ENCODE measurements at places on chromosomes 13 and 19. TPM values are rescaled to one million over a fixed set of nuclear protein-coding genes. Genes with fewer than 3 reads are reported as not detected.

Gene TUBGCP3
- 33.9 TPM for total RNA-seq

Gene LMTK3
- total RNA-seq, result 7.1 TPM

DNA sequence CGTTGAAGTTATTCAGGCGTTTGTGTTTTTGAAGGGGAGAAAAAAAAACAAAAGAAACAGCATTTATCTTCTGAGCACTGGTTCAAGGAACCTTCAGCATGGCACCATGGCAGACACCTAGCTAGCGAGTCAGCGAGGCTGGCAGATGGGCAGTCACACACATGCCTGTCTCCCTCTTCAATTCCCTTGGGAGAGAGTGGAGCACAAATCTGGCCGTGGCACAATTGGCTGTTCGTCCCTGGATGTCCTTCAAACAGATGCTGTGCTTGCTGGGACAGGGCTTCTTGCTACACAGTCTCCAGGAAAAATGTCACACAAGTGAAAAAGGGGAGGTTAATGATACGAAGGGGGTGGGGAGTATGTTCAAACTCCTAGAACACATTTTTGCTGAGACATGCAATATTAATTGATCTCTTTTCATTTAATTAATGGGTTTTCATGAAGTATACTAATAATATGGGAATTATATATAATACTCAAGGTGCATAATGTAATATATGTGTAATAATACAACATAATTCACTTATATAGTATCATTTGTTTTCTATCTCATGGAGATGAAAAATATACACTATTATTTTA lies 1674.5 kb upstream of the SLC10A2 start:
- DNase-seq, result no peak
- no peak overlapping the region for H3K4me3 ChIP-seq
- no peaks in the 10 kb centered on the region for H3K36me3 ChIP-seq
- no peaks in the 10 kb centered on the region for H3K4me1 ChIP-seq

Gene ZNF333
- 20.4 TPM for total RNA-seq
